Stimulated activated CD4-positive, alpha-beta T cell treated with anti-CD3 and anti-CD28 coated beads, Interleukin-15, amount 100 ng/mL, for 1 hour (primary cell): ENCODE measurements at places on chromosomes 2 and 18.
A peak's percentile ranks its signal among the peaks of the same experiment; 100 is the strongest.

DNA sequence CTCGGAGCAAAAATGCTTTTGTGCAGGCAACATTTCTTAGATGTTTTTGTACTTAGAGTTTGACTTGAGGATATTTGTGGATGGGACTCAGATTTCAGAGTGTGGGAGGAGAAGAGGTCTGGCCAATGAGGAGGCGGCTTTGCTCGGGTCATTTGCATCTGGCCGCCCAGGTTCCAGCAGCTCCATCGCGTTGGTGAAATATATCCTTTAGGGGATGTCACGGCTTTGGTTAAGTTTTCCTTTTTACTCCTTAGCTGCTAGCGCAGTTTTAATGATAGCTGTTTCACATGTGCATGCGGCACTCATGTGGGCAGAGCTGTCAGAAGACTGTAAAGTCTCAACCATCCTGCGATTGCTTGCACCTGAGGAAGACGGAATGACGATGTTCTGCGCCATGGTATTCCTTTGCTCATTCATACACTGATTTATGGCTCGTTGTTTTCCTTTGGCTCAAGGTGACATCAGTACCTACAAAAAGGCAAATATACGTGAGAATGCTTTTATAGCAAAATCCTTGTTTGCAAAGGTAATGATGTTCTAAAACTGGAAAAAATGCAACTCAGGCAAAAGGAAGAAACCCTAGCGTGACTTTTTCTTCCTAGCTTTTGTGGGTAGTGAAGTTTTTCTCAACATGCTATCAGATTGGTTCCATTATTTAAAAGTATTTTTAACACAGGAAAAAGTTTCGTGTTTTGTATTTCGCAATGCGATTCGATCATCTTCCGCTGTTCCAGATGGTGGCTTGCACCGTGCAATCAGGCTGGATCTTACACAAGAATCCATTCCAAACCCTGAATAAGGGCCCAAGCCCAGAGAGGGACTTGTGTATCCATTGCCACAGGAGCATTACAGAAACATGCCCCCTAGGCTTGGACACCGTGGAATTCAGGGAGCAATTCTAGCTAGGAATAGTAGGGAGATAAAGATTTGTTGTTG is 70.5 kb upstream of the ZNF516 start:
- DNase-seq, result no peak

GRCh38 chr2:39127973-39128372 is 7.1 kb upstream of the SOS1 start:
- DNase-seq, result no peak

- DNase-seq, result no peak
Observed at GRCh38 chr2:232385660-232386489, 7.3 kb downstream of the ALPP start.

- no peak for DNase-seq
Observed at GRCh38 chr2:67858886-67859285, 203.9 kb downstream of the C1D start.

- DNase-seq, result no peak
Observed at GRCh38 chr2:232377841-232378734, 463 bp upstream of the ALPP start.

- DNase-seq, result no peak
Observed at GRCh38 chr2:200613692-200614091, 27.9 kb downstream of the AOX1 start.

DNA sequence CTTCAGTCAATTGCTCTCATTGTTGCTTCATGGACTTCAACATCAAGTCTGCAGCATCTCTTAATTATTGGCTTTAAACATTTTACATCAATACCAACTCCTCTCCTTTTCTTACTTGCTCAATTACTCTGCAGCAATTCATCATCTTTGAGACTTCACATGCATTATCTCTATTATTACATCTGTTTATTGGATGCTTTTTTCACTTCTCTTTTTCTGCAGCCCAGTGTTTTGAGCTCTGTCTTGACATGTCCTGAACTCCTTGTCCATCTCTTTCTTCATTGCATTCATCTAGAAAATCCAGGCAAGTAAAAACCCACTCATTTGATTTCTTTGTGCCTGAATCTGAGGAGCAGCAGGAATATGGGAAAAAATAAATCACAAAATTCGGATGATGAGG is 647.9 kb downstream of the PLCL1 start:
- no peak for DNase-seq

GRCh38 chr2:224584785-224585210 is 365 bp downstream of the CUL3 start:
- DNase-seq, result peak; percentile 39
